EH (cell line): ENCODE measurements at places on chromosomes 5 and 9.

DNA sequence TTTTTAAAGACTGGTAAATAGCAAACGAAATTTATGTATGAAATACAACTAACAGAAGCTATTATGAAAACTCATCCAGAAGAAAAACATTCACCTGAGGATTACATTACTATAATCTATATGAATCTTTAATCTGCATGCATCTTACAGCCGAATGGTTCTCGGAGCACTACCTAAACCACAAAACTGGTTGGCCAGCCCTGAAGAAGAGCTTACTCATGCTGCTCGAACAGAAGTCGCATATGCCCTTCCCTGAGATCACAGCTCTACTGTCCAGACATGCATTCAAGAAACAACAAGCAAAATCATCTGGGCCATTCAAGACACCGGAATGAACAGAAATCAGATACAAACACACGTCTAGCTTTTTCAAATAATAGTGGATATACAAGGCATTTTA is 931.0 kb upstream of the DMAC1 start:
- DNase-seq = no peak

GRCh38 chr5:83368319-83368718 is 103.2 kb upstream of the VCAN start:
- peak; percentile 79 for DNase-seq

DNA sequence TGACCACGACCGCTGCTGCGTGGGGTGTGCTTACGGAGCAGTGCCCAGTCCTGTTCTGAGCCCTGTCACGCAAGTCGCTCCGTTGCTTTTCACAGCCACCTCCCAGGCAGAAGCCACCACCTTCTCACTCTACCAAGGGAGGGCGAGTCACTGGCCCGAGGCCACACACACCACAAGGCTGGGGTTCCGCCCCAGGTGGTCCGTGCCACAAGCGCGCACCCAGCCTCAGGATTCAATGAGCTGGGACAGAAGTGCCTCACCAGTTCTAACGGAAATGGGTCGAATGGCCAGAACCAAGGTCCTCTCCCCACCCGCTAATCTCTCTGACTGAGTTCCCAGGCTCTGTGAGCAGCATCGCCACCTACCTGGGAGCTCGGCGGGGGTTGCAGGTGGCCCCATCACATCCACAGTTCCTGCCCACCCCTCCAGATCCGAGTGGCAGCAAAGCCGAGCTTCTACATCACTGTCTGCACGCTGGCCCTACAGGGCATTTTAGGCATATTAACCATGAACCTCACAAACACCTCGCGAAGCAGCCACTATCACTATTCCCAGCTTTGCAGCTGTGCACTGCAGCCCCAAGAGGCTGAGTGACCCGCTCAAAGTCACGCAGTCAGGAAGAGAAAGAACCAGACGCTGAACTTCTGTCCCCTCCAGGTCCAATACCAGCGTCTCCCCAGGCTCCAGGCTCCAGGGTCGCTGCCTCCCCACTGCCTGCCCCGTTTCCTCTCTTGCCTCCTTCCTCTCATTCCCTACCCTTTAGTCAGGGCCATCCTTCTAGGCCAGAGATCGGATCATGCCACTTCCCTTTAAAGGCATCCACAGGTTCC is 92.1 kb upstream of the PHYKPL start:
- DNase-seq = no peak

DNA sequence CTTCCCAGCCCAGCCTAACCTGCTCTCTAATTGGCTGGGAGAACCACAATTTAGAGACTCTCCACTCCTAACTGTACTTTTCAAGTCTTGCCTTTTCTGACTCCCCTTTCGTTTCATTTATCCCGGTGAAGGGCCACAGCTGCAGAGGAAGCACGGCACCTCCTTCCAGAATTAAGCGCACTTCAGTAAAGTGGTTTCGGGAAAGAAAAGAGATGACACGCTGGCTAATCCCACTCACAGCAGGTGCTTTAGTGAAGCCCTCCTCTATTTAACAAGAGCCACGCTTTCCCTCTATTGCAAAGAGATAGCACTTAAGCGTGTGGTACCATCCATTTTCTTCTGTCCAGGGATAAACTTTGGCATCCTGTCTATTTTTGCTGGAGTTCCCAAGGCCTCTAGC is 4.8 kb downstream of the DNAH5 start:
- no peak for DNase-seq

GRCh38 chr5:90437663-90438062 is 28.1 kb upstream of the CETN3 start:
- DNase-seq = no peak

DNA sequence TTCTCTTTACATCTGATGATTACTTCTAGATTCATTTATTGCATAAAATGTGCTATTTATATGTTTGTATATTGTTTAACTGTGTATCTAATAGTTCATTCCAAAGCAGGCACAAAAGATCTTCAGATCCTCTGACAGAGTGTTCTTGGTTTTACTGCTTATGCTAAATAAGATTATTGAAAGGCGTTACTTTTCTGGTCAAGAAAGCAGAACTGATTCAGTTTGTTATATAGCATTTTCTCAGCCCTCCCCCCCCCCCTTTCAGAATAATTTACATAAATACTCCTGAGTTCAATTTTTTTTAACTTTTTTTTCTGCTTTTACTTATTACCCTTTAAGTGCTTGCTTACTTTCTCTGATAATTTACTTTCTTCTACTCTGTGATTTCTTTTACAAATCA is 15.4 kb downstream of the CDC42SE2 start:
- DNase-seq = no peak

DNA sequence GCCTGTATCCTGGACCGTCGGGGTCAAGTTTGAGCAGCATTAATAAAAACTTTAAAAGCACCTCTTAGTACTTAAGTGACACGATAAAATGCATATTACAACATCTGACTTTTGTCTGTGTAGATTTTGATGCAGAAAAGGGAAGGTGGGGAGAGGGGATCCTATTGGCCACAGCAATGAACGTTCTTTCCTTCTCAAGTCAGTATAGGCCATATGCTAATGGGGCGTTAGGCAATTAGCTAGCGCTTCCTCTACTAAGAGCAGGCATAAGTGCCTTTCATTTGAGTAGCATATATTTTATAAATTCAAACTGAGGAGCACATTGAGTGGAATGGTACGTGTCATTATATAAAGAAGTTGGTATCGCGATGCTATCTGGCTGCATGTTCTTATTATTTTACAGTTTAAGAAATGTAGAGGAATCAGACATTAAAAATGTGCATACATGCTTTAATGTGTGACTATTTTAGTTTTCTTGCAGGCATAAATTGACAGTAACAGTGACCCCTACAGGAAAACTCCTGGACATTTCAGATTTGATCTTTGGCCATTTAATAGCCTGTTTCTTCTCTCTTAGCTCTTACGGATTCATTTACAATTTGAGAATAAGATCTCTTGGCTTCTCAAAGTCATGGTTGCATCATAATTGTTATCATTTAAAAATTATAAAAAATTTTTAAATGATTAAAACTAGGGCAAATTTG is 1.1 kb upstream of the GNA14 start:
- peak; percentile 27 for DNase-seq

GRCh38 chr9:8812888-8813287 is 1013.3 kb upstream of the DMAC1 start:
- no peak for DNase-seq

DNA sequence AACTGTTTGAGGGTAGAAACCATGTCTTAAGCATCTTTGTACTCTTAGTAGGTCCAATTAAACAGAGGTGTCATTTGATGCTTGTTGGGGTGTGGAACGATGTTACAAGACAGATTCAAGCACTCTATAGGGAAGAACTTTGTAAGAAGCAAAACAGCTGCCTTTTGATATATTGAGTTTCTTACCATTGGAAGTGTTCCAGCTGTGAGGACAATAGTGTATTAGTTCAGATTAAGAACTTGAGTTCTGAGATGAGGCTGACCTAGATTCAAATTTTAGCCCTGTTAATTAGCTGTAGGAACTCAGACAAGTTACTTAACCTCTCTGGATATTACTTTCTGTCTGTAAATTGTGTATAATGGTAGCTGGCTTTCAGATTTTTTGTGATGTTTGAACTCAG is 19.6 kb upstream of the ZNF462 start:
- no peak for DNase-seq

GRCh38 chr5:133297293-133297692 is 245.5 kb downstream of the HSPA4 start:
- DNase-seq = no peak

DNA sequence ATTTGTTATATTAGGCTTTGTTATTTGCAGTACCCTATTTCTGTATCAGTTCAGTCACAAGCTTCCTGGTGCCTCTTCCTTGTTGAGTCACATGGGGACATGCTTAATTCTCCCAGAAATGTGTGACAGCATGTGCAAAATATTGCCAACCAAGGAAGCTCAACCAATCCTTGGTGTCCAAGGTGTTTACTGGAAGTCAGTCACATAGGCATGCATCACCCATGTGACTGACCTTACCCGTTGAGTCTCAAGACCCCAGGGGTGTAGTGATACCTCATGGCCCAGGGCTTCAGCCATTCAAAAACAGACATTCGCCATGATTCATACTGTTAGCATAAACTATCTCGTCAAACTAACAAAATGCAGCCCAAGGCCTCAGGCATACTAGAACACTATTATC is 9.3 kb upstream of the ANKDD1B start:
- peak; percentile 84 for DNase-seq

- DNase-seq = peak; percentile 45
Measured at GRCh38 chr9:33466565-33467495, 6.9 kb downstream of the NOL6 start.

GRCh38 chr9:113656771-113657670 is 193.5 kb downstream of the RGS3 start:
- DNase-seq = no peak

GRCh38 chr5:35518104-35518503 is 99.6 kb upstream of the SPEF2 start:
- no peak for DNase-seq

GRCh38 chr9:4287386-4287785 is 12.5 kb downstream of the GLIS3 start:
- no peak for DNase-seq

DNA sequence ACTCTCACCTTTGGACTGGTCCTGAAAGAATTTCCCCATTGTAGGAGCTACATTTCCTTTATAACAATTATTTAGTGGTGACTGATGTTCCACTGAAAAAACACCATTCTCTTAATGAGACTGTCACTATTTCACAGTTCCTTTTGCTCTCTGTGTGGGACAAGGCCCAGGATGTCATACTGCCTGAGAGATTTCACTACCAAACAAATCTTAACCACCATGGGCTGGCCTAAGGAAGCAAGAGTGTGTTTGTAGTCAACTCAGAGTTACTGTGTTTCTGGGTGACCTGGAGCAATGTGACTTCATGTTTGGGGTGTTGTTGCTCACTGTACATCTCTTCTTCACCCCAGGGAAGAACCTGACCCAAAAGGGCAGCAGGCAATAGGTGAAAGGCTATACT is 50.1 kb upstream of the ZNF608 start:
- DNase-seq = no peak

GRCh38 chr9:116181853-116182610 is 28.4 kb downstream of the PAPPA start:
- DNase-seq = peak; percentile 61

DNA sequence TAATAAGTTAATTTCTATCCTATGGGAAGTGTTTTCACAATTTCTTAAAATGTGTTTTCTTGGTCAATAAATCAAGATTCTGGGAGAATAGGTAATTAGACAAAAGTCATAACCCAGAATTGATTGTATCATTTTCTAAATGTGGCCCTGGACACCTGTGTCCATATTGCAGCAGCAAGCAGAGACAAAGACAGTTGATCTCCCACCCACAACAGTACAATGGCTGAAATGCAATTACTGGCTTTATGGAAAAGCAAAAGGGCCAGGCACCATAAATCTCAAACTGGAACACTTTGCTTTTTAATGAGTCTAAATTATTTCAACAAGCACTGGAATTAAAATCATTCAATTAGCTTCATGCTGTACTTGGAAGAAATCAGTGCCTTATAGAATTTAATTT is 157.2 kb downstream of the ESM1 start:
- DNase-seq = no peak

DNA sequence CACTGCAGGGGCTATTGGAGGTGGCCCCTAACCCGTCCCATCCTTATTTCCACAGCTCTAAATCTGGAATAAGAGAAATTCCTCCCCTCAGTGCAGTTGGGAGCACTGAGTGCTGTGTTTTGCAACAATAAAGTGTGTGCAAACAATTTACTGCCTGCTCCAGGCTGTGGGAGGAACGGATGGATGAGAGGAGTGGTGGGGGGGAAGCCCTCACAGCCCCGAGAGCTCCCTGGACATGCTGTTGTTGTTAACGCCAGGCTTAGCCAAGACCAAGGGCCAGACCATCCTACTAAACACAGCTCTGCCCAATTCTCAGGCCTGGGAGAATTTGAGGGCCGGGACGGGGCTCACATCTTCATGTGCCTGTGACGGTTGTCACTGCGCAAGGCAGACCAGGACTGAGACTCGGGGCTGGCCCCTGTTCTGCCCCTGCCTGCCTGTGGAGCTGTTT is 200.2 kb downstream of the DAB2IP start:
- no peak for DNase-seq

- DNase-seq = peak; percentile 73
Measured at GRCh38 chr5:131466171-131466766, 168.8 kb downstream of the RAPGEF6 start.

- peak; percentile 37 for DNase-seq
Measured at GRCh38 chr9:134616341-134616740, 25.3 kb upstream of the COL5A1 start.

- no peak for DNase-seq
Measured at GRCh38 chr5:74649421-74649973, 9.0 kb upstream of the ENC1 start.

GRCh38 chr5:121158451-121158850 is 693.2 kb upstream of the FTMT start:
- DNase-seq = no peak

- no peak for DNase-seq
Measured at GRCh38 chr5:132500244-132500930, 9.8 kb upstream of the IRF1 start.

DNA sequence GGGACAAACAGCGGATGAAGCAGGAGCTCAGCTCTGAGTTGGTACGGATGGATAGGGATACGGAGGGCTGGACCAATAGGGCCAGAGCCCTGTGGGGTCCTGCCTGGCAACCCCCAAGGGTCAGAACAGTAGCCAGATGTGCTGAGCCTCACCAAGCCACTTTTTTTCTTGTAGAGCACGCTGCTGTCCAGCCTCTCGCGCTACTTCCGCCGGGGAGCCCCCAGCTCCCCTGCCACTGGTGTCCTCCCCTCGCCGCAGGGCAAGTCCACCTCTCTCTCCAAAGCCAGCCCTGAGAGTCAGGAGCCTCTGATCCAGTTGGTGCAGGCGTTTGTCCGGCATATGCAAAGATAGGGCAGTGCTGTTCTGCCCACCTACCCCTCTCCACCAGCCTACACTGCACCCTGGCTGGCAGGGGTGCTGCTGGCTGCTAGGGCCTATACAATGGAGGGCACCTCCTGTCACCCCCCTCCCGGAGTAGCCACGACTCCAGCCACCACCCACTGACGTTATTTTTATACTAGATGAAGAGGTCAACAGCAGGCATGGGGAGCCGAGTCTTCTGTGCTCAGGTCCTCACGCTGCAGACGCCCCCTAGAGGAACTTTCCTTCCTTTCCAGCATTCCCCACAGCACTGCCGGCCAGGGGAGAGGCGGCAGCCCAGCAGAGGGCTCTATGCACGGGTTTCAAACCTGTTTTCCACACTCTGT is 21.6 kb downstream of the SH3GLB2 start:
- DNase-seq = peak; percentile 77
